ENCODE measurements at places on chromosomes 16 and 17.

GRCh38 chr17:34360601-34361270 is 2.3 kb downstream of the CCL1 start:
- DNase-seq, result no peak

DNA sequence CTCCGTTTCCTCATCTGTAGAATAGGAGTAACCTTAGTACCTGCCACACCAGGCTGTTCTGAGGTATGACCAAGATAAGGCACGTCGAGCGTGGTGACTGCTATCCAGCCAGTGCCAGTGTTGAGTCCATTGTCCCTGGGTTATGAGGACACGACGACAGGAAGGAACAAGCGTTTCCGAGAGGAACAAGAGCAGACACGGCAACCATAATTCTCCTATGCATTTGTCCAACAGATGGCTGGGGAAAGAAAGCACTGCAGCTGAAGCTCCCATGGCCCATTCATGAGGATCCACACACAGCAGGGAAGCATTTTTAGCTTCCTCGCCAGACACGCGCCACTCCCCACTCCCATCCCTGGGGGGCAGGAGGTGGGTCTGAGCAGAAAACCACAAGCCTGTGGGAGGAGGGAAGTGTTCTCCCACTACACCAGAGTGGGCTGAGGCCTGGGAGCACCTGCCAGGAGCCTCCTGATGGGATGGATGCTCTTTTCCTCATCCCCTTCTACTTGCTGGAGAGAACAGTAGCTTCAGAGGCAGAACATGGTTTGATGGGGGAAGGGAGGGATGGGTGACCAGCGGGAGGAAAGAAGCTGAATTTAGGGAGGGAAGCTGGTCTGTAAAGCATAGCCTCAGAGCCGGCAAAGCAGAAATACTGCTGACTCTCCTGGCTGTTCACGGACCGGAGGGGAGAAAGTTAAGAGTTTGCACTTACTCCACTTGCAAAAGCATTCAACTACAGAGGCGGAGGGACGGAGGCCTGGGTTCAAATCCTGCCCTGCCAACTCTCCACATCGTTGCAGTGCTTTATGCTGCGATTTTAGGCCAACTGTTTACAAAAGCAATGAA is 2.7 kb downstream of the COTL1 start:
- no peak for DNase-seq

GRCh38 chr16:67395105-67395457 is 1.8 kb upstream of the TPPP3 start:
- DNase-seq, result no peak

DNA sequence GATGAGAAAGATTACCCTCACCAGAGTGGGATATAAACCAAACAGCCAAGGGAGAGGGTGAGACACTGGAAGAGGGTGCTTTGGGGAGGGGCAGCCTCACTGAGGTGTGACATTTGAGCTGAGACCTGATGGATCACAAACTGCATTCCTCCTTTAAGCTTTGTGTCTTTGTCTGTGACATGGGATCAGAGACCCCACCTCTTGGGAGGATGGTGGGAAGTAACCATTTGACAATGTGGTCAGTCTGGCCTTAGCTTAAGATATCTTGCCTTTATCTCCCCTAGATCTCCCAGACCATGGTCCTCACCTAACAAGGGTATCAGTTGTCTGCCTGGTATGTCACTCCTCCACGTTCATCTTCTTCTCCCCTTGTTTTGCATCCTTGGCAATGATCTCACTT is 163.4 kb downstream of the SHISA9 start:
- no peak for DNase-seq

DNA sequence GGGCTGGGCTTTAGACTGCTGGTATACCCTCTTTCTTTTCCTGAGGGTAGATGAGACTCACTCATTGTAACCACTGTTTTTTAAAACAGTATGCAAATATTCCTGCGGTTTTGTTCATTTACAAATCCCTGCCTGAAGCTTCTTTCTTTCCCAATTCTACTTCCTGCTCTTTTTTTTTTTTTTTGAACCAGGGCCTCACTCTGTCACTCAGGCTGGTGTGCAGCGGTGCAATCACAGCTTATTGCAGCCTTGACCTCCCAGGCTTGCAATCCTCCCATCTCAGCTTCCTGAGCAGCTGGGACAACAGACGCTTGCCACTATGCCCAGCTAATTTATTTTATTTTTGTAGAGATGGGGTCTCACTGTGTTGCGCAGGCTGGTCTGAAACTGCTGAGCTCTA is 8.0 kb upstream of the SULT1A1 start:
- DNase-seq, result no peak

GRCh38 chr17:57599271-57600045 is 145.6 kb downstream of the CCDC182 start:
- peak; percentile 29 for DNase-seq

DNA sequence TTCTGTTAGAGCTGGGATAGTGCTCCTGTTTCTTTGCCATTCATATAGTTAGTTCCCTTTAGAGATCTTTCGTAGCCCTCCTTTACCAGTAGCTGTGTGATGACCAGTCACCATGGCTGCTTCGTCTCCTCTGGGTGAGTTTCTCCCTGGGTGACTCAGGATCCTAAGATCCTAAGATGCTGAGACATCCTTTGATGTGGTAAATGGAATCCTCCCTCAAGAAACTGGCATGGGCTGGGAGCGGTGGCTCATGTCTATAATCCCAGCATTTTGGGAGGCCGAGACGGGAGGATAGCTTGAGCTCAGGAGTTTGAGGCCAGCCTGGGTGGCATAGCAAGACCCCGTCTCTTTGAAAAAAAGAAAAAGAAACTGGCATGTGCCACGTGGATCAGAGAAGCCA is 5.9 kb downstream of the PHAF1 start:
- DNase-seq, result no peak

- DNase-seq, result no peak
Observed at GRCh38 chr17:41322903-41323895, 7.7 kb upstream of the KRTAP17-1 start.

DNA sequence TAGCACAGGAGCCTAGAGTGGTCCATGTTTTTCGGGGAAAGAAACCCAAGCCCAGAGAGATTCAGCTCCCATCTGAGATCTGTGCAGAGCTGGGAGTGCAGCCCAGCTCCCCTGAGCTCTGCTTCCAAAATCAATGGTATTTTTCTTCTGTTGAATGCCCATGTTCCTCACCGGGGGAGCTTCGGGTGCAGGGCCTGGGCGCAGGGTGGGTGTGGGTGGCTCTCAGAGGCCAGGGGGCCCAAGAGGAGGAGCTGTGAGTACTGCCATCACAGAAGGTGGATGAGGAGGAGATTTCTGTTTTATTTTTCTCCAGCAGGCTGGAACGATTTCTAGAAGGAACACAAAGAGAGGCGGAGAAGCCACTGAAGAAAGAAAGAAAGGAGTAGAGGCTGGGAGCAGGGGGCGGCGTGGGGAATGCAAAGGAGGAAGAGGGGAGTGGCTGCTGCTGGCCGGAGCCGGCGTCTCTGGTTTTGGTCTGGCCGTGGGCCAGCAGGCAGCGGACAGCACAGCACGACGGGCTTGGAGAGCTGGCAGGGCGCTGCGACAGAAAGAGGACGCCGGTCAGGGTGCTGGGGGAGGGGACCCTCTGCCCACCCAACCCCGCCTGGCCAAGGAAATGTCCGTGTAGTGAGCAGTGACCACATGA is 76.2 kb upstream of the KSR1 start:
- no peak for DNase-seq

DNA sequence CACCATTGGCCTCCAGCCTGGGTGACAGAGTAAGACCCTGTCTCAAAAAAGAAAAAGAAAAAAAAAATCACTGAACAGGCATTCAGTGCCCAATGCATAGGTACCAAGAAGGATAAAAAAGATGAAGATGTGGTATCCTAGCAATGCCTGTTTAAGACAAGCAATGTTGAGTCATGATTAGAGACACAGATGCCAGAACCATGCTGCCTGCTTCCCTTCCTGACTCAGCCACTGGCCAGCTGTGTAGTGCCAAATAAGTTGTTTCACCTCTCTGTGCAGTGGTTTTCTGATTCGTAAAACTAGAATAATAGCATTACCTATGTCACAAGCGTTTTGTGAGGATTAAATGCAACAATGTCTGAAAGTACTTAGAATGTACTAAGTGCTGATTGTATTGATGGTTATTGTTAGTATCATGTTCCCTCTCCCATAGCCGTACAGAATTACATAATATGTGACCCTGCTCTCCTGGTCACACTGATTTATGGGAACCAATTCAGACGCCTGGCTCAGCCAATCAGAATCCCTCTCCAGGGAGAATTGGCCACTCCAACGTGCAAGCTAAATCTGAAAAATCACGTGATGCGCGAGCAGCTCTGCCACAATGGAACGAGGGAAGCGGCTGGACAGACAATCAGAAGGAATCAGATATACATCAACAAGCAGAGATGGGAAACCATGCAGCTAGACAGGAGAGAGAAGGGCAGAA is 241.9 kb downstream of the SLC39A11 start:
- no peak for DNase-seq

DNA sequence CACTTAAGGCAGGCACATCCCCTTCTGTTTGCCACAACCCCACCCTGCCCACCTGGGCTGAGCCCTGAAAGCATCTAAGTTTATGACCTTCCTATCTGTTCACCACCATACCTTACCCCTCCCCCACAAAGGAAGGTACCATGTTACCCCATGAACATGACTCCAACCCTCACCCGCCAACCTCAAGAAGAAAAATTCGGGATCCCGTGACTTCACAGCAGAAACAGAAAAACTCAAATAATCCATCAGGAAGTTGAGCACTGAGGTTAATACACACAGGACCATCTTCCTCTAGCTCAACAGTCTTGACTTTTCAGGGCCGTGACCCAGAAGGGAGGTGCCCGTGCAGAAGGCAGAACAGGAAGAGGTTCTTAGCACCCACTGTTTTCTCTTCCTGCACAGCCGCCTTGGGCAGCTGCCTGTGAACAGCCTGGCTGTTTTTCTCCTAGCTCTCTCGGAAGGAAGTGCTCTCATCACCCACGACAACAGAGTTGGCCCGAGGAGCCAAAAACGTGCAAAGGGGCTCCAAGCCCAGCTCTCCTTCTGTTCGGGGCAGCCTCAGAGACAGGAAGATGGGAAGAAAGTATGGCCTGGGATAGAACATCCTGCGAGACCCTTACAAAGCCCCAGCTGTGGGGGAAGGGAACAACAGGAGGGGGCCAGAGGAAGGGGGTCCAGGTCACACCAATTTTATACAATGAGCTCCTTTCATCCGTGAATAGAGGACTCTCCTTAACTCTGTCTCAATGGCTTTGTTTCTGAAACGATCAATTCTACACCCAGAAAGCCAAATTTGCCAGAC is 101.1 kb downstream of the XYLT1 start:
- peak; percentile 85 for DNase-seq

DNA sequence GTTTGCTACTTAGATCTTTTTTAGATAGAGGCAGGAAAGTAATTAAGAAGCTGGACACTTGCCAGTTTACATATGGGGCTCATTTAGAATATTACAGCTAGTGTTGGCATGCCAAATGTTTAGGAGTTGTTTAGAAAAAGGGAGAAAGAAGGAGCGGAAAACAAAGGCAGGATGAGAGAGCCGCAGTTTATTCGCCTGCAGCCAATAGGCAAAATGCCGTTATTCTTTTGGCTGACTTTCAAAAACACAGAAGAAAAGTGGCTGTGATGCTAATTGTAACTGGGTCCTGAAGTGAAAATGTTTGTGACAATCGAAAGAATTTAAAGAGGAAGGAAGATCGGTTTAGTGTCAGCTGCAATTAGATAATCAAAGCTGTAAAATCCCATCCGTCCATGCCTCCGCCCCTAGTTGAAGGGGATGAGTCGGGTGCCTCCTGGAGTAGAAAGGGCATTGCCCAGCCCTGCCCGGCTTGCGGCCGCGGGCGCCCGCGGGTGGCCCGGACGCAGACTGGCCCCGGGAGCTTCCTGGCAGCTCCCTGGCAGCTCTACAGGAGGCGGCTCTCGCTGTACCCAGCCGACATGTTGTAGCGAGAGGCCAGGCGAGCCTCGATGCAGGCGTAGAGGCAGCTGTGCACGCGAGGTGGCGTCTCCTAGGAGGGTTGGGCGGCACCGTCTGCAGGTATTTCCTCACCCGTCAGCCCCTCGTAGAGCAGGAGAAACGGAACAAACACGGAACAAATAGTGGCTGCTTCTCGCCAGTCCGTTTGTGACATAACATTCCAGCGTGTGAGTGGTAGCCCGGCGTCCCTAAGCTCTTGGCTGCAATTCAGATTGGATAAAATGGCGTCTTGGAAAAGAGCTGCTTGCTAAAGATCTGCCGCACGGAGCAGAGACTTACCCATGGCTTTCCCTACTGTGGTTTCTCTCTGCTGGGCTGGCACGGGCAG is 82.2 kb downstream of the TNRC6C start:
- peak; percentile 24 for DNase-seq

- no peak for DNase-seq
Observed at GRCh38 chr16:9165681-9166080, 74.2 kb downstream of the HAPSTR1 start.

DNA sequence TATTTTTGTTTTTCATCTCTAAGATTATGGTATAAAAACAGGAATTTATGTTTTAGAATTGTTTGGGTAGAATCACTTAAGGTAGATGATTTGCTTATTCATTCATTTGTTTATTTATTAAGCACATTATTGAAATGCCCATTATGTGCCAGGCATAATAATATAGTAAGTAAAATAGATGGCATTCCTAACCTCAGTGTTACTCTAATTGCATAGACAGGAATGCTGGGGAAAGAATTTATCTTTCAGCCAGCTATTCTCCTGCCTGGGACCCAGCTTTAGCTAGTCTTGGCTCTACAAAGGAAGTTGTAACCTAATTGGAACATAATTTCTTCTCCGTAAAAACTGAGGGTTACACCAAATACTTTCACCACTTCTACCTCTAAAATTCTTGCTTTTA is 44.6 kb downstream of the NFAT5 start:
- no peak for DNase-seq

DNA sequence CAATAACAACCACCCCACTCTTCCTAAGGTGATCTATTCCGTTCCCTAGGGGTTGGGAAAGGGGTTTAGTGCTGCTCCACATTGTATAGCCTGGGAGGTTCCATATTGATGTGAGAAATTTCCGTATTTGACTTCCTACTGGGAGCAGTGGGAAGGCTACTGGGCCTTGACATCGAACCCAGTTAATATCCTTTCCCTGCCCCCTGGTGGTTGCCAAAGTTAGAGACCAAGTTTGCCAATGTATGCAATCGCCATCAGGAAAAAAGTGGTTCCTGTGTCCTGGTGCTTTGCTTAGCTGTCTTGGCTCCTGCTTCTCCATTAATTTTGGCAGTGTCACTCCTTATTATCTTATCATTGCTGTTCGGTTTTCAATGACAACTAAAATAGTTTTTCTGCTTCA is 914.9 kb downstream of the KCNJ2 start:
- DNase-seq, result no peak

GRCh38 chr17:76493505-76494167 is 7.6 kb downstream of the RHBDF2 start:
- peak; percentile 37 for DNase-seq

- DNase-seq, result no peak
Observed at GRCh38 chr17:613725-614124, 100.9 kb downstream of the VPS53 start.

GRCh38 chr16:24445216-24445615 is 94.2 kb upstream of the RBBP6 start:
- no peak for DNase-seq

GRCh38 chr17:15914400-15915170 is 30.3 kb upstream of the ADORA2B start:
- no peak for DNase-seq
